Right cardiac atrium (tissue), 5 donors: ENCODE measurements at places on chromosomes 5 and 9. TPM values are rescaled to one million over a fixed set of nuclear protein-coding genes. Genes with fewer than 3 reads are reported as not detected.

Gene PDLIM7
- 61.9 TPM for polyA plus RNA-seq

Gene CENPK
- polyA plus RNA-seq: 0.34 TPM

Gene SLC45A2
- 0.70 TPM for polyA plus RNA-seq

Gene ENTPD8
- not detected for polyA plus RNA-seq

Gene TRIP13
- 0.27 TPM for polyA plus RNA-seq

Gene TMEM252
- 0.16 TPM for polyA plus RNA-seq
